ENCODE measurements at places on chromosomes 5 and 9. TPM values are rescaled to one million over a fixed set of nuclear protein-coding genes. Genes with fewer than 3 reads are reported as not detected.

SLC34A1 gene
- not detected for total RNA-seq

SLC25A48 gene
- total RNA-seq: not detected

EPB41L4B gene
- not detected for total RNA-seq

LNPEP gene
- 35.3 TPM for total RNA-seq

- no peaks in the 10 kb centered on the region for H3K36me3 ChIP-seq
- H3K27ac ChIP-seq: no peak overlapping the region
- no peak overlapping the region for H3K4me3 ChIP-seq
- no peak for DNase-seq
These were observed 47.5 kb upstream of the ELL2 start for GRCh38 chr5:96008987-96009647.

- H3K36me3 ChIP-seq: no peaks in the 10 kb centered on the region
- no peak for DNase-seq
- peaks cover 2% of the 10 kb centered on the region for H3K4me1 ChIP-seq
- H3K4me3 ChIP-seq: no peak overlapping the region
- no peaks in the 10 kb centered on the region for H3K27me3 ChIP-seq
- no peak overlapping the region for H3K27ac ChIP-seq
These were observed 338.6 kb downstream of the EBF1 start for GRCh38 chr5:158761161-158761560.

GRCh38 chr5:143882520-143882919, 70.6 kb downstream of the HMHB1 start:
- no peak overlapping the region for H3K4me3 ChIP-seq
- H3K4me1 ChIP-seq: no peaks in the 10 kb centered on the region
- no peak overlapping the region for H3K27ac ChIP-seq
- H3K27me3 ChIP-seq: no peaks in the 10 kb centered on the region
- no peaks in the 10 kb centered on the region for H3K36me3 ChIP-seq

GRCh38 chr9:33884856-33885701, 68.1 kb downstream of the UBE2R2 start:
- peaks cover 14% of the 10 kb centered on the region for H3K4me1 ChIP-seq
- no peaks in the 10 kb centered on the region for H3K27me3 ChIP-seq
- H3K27ac ChIP-seq: no peak overlapping the region
- no peak overlapping the region for H3K4me3 ChIP-seq
- H3K36me3 ChIP-seq: no peaks in the 10 kb centered on the region

GRCh38 chr5:35371951-35372426, 141.7 kb upstream of the PRLR start:
- no peak for DNase-seq
- H3K27me3 ChIP-seq: no peaks in the 10 kb centered on the region

- no peaks in the 10 kb centered on the region for H3K36me3 ChIP-seq
- DNase-seq: no peak
- H3K4me1 ChIP-seq: no peaks in the 10 kb centered on the region
- H3K4me3 ChIP-seq: no peak overlapping the region
- no peaks in the 10 kb centered on the region for H3K27me3 ChIP-seq
- H3K27ac ChIP-seq: no peak overlapping the region
These were observed 196.9 kb upstream of the GDNF start for GRCh38 chr5:38036765-38037164.

GRCh38 chr9:70125621-70126263, 82.1 kb downstream of the MAMDC2 start:
- no peaks in the 10 kb centered on the region for H3K27me3 ChIP-seq
- no peaks in the 10 kb centered on the region for H3K36me3 ChIP-seq
- H3K27ac ChIP-seq: no peak overlapping the region

- no peaks in the 10 kb centered on the region for H3K4me1 ChIP-seq
- H3K27me3 ChIP-seq: no peaks in the 10 kb centered on the region
- no peak overlapping the region for H3K4me3 ChIP-seq
- H3K27ac ChIP-seq: no peak overlapping the region
These were observed 39.1 kb downstream of the NIPBL start for GRCh38 chr5:36915653-36916052.

DNA sequence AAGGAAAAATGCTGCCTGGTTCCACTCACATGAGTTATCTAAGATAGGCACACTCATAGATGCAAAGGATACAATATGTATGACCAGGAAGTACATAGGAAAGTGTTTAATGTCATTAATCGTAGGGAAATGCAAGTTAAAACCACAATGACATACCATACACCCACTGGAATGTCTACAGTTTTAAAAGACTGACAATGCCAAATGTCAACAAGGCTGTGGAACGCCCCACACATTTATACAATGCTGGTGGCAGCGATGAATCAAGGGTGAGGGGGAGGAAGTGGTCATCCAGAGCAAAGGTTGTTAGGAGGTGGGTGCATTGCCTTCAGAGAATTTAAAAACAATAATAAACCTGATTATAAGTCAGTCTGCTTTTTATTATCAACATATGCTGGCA, 437.8 kb downstream of the ARHGEF28 start:
- no peaks in the 10 kb centered on the region for H3K36me3 ChIP-seq
- H3K4me1 ChIP-seq: peaks cover 4% of the 10 kb centered on the region
- H3K27ac ChIP-seq: no peak overlapping the region
- DNase-seq: no peak
- no peak overlapping the region for H3K4me3 ChIP-seq

GRCh38 chr5:35319333-35320002, 89.2 kb upstream of the PRLR start:
- no peaks in the 10 kb centered on the region for H3K4me1 ChIP-seq
- H3K4me3 ChIP-seq: no peak overlapping the region
- H3K36me3 ChIP-seq: no peaks in the 10 kb centered on the region
- H3K27ac ChIP-seq: no peak overlapping the region

DNA sequence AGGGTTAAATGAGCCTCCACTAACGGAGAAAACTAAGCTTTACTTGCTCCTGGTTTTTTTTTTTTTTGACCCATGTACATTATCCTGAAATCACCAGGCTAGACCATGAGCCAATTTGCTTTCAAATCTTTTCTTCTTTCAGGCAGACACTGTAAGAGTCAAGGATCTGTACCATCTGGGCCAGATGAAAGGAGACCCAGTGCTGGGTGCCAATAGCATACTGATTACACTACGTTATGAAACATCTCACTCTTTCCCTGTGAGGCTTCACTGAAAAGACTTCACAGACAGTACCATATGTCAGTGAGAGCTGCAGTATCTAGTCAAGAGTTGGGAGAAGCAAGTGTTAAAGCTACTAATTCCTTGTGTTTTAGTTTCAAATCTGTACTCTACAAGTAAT, 161.2 kb upstream of the PTPRD start:
- no peak overlapping the region for H3K4me3 ChIP-seq
- H3K27me3 ChIP-seq: no peaks in the 10 kb centered on the region
- no peaks in the 10 kb centered on the region for H3K36me3 ChIP-seq
- no peak overlapping the region for H3K27ac ChIP-seq
- no peak for DNase-seq

GRCh38 chr5:140953234-140953633, 13.0 kb upstream of the PCDHAC2 start:
- H3K4me1 ChIP-seq: no peaks in the 10 kb centered on the region
- no peak overlapping the region for H3K4me3 ChIP-seq
- no peak overlapping the region for H3K27ac ChIP-seq
- DNase-seq: no peak

All from ascending aorta (tissue), 2 donors.